ENCODE measurements at places on chromosomes 4 and X. TPM values are rescaled to one million over a fixed set of nuclear protein-coding genes. Genes with fewer than 3 reads are reported as not detected.

Gene KCND1
- 0.30 TPM for total RNA-seq

Gene FREM3
- not detected for total RNA-seq

Gene PWWP3B
- 15.5 TPM for total RNA-seq

Gene CXCL8
- 0.30 TPM for total RNA-seq

DNA sequence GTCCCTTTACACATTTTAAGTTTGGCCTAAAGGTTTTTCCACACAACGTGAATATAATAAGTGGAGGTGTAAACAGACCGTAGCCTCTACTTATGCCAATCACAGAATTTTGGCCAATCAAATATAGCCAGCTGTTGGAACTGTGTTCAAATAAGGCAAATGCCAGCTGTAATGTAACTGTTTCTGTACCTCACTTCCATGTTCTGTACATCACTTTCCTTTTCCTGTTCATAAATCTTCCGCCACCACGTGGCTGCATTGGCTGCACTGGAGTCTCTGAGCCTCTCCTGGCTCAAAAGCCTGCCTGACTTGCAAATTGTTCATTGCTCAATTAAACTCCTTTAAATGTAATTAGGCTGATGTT, 105.1 kb upstream of the SMIM31 start:
- no peaks in the 10 kb centered on the region for H3K27me3 ChIP-seq
- no peak overlapping the region for H3K4me3 ChIP-seq

DNA sequence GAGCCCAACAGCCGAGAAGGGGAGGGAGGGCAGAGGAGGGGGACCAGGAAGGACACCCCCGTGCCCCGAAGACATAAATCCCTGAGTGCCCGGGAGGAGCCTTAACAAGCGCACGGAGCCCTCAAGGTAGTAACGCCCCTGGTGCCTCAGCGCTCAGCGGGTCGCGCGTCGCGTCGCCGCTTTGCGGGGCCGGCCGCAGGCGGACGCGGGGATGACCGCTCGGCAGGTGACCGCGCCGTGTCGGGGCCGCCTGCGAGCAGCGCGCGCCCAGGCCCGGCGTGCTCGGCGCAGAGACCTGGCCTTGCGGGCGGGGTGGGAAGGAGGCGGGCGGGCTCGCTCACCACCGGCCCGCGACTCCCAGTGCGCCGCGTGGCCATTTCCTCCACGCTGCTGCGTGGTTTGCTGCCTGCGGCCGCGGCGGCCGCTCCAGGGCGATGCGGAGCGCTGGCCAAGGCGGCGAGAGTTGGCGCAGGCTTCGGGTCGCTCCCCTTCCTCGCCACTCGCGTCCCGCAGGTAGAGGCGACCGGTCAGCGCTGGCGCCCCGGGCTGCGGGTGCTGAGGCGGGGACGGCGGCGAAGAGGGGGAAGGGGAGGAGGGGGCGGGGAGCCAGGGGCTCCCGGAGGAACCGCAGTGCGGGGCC, 632 bp downstream of the CCSER1 start:
- peaks cover 24% of the 10 kb centered on the region for H3K4me1 ChIP-seq
- DNase-seq, result peak; percentile 19
- H3K27me3 ChIP-seq, result peaks cover 17% of the 10 kb centered on the region

GRCh38 chr4:40350627-40351227, 15.6 kb downstream of the CHRNA9 start:
- H3K4me3 ChIP-seq, result no peak overlapping the region
- H3K27me3 ChIP-seq, result peaks cover 10% of the 10 kb centered on the region
- no peaks in the 10 kb centered on the region for H3K36me3 ChIP-seq
- no peak overlapping the region for H3K27ac ChIP-seq
- H3K4me1 ChIP-seq, result no peaks in the 10 kb centered on the region

- H3K36me3 ChIP-seq, result no peaks in the 10 kb centered on the region
- no peak for DNase-seq
- H3K4me1 ChIP-seq, result no peaks in the 10 kb centered on the region
Measured at GRCh38 chr4:89193843-89194242, 82.5 kb downstream of the TIGD2 start.

- no peak for DNase-seq
- H3K36me3 ChIP-seq, result no peaks in the 10 kb centered on the region
- no peaks in the 10 kb centered on the region for H3K4me1 ChIP-seq
- no peak overlapping the region for H3K4me3 ChIP-seq
- no peak overlapping the region for H3K27ac ChIP-seq
Measured at GRCh38 chrX:97529536-97530200, 646.0 kb downstream of the RPA4 start.

- no peaks in the 10 kb centered on the region for H3K27me3 ChIP-seq
- no peak overlapping the region for H3K27ac ChIP-seq
- DNase-seq, result no peak
- H3K4me3 ChIP-seq, result no peak overlapping the region
Measured at GRCh38 chr4:80615099-80615498, 279.6 kb downstream of the CFAP299 start.

DNA sequence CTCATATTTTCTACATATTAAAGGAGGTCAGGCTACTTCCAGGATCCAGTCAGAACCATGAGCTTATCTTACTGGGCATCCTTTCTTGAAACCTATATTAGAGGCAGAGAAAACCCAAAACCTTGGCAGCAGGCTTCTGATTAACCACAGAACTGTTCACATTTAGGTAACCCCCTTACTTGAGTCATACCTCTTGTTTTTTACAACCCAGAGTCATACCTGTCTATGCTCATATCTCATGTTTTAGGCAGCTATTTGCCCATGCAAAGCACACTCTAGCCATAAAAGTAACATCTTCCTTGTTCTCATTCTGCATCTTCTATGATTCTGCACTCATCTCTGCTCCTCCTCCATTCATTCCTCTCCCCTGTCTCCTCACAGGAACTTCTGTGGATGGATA, 138.0 kb upstream of the SMIM31 start:
- DNase-seq, result no peak
- H3K4me3 ChIP-seq, result no peak overlapping the region
- H3K4me1 ChIP-seq, result no peaks in the 10 kb centered on the region
- H3K27ac ChIP-seq, result no peak overlapping the region
- no peaks in the 10 kb centered on the region for H3K36me3 ChIP-seq
- H3K27me3 ChIP-seq, result no peaks in the 10 kb centered on the region

DNA sequence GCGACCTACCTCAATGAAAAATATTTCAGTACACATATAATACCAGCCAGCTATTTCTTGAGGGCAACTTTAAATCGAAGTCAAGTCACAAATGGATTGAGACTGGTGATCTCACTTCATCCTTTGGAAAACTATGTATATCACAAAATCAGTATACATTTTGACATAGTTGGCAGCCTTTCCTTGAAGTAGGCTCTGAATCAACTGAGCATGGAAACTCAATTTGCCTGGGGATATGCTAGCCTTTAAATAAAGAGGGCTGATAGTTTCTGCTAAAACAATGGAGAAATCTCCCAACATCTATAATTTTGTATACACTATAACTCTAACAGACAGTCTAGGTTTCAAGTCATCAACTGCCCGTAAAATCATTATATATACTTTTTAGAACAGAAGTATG, 282.8 kb upstream of the TENM3 start:
- no peak overlapping the region for H3K27ac ChIP-seq
- no peaks in the 10 kb centered on the region for H3K36me3 ChIP-seq
- H3K27me3 ChIP-seq, result no peaks in the 10 kb centered on the region
- no peak for DNase-seq
- no peak overlapping the region for H3K4me3 ChIP-seq

DNA sequence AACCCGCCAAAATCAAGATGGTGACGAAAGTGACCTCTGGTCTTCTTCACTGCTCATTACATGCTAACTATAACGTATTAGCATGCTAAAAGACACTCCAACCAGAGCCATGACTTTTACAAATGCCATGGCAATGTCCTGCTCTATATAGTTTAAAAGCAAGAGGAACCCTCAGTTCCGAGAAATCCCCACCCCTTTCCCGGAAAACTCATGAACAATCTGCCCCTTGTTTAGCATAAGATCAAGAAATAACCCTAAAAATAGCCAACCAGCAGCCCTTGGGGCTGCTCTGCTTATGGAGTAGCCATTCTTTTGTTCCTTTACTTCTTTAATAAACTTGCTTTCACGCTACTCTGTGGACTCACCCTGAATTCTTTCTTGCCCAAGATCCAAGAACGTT, 463.5 kb upstream of the FAM241A start:
- H3K27ac ChIP-seq, result no peak overlapping the region
- no peaks in the 10 kb centered on the region for H3K27me3 ChIP-seq
- peaks cover 4% of the 10 kb centered on the region for H3K4me1 ChIP-seq
- H3K4me3 ChIP-seq, result no peak overlapping the region

- H3K27me3 ChIP-seq, result no peaks in the 10 kb centered on the region
- no peaks in the 10 kb centered on the region for H3K36me3 ChIP-seq
- H3K27ac ChIP-seq, result no peak overlapping the region
- H3K4me3 ChIP-seq, result no peak overlapping the region
- DNase-seq, result no peak
Measured at GRCh38 chr4:14264437-14264836, 636.9 kb upstream of the BOD1L1 start.

- DNase-seq, result no peak
- no peak overlapping the region for H3K27ac ChIP-seq
- no peaks in the 10 kb centered on the region for H3K36me3 ChIP-seq
- no peak overlapping the region for H3K4me3 ChIP-seq
- H3K4me1 ChIP-seq, result no peaks in the 10 kb centered on the region
- no peaks in the 10 kb centered on the region for H3K27me3 ChIP-seq
Measured at GRCh38 chr4:48930654-48931053, 24.1 kb upstream of the OCIAD2 start.

GRCh38 chrX:82127228-82128123, 925.6 kb downstream of the SH3BGRL start:
- no peaks in the 10 kb centered on the region for H3K36me3 ChIP-seq
- no peak overlapping the region for H3K27ac ChIP-seq
- no peaks in the 10 kb centered on the region for H3K4me1 ChIP-seq

GRCh38 chr4:141107927-141108326, 25.3 kb downstream of the RNF150 start:
- peaks cover 46% of the 10 kb centered on the region for H3K4me1 ChIP-seq
- DNase-seq, result no peak
- H3K27me3 ChIP-seq, result no peaks in the 10 kb centered on the region
- no peaks in the 10 kb centered on the region for H3K36me3 ChIP-seq
- peak overlapping the region; percentile 36 for H3K27ac ChIP-seq
- peak overlapping the region; percentile 22 for H3K4me3 ChIP-seq

GRCh38 chrX:134624046-134624430, 34.2 kb downstream of the PLAC1 start:
- no peaks in the 10 kb centered on the region for H3K27me3 ChIP-seq
- H3K4me1 ChIP-seq, result peaks cover 46% of the 10 kb centered on the region
- no peak overlapping the region for H3K27ac ChIP-seq
- DNase-seq, result no peak
- H3K36me3 ChIP-seq, result no peaks in the 10 kb centered on the region

- H3K27ac ChIP-seq, result no peak overlapping the region
- no peak for DNase-seq
- no peak overlapping the region for H3K4me3 ChIP-seq
- no peaks in the 10 kb centered on the region for H3K4me1 ChIP-seq
Measured at GRCh38 chr4:95250544-95251137, 298.1 kb downstream of the UNC5C start.

- peak; percentile 42 for DNase-seq
- no peaks in the 10 kb centered on the region for H3K27me3 ChIP-seq
- peak overlapping the region; percentile 61 for H3K27ac ChIP-seq
Measured at GRCh38 chr4:76523593-76523992, 88.6 kb downstream of the SHROOM3 start.

DNA sequence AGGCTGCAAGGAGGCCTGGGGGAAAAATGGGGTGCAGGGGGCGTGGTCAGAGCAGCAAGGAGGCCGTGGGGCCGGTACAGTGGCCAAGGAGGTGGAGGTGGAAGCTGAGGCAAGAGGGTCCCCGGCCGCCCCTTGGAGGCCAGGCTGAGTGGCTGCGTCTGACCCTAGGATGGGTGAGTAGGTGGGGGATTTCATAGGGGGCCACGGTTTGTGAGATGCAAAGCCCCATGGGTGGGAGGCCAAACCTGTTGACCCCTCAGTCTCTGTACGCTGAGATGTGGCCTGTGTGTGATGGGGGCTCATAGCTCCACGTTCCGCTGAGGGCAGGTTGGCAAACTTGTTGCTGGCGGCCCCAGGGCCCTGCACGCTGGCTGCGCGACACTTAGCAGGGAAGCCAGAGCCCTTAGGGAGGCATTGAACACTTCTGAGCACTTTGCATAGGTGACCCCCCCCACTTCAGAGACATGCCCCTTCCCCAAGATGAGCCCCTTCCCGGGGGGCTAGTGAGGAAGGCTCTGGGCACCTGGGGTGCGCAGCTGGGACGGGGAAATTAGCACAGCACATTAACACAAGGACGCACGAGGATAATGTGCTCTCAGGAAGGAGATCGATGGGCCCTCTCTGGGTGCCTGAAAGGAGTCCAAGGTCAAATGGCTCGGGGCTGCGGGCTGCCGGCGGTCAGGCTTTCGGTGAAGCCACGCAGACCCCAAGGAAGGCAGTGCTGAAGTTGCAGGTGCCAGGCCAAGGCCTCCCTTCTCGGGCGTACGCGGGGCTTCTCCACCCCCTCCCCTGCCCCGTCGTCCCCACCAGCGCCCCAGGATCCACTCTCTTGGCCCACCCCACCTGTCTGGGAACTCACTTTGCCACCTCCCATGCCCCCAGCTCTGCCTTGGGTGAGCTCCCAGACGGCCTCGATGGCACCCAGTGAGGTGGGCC, 107.4 kb downstream of the HMX1 start:
- DNase-seq, result peak; percentile 2
- no peak overlapping the region for H3K4me3 ChIP-seq
- H3K27ac ChIP-seq, result no peak overlapping the region
- no peaks in the 10 kb centered on the region for H3K4me1 ChIP-seq
- no peaks in the 10 kb centered on the region for H3K36me3 ChIP-seq

- H3K27me3 ChIP-seq, result no peaks in the 10 kb centered on the region
- H3K4me1 ChIP-seq, result no peaks in the 10 kb centered on the region
- H3K36me3 ChIP-seq, result no peaks in the 10 kb centered on the region
- no peak overlapping the region for H3K27ac ChIP-seq
- H3K4me3 ChIP-seq, result no peak overlapping the region
Measured at GRCh38 chr4:26299254-26299882, 21.4 kb upstream of the RBPJ start.

DNA sequence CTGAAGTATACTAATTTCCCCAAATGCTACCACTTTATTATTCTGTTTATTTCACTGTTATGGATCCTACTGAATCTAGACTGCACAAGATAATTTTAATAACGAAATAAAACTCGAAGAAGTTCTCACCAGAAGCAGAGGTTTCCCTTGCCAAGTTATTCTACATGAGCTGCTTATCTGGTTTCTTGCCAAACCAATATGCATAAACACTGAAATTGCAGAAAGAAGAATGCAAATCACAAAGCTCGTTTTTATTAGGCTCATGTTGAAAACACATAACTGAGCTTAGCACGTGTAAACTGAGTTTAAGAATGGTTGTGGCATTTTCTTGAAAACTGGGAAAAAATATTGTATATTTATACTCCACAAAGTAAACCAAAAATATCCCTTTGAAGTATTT, 35.9 kb downstream of the GRID2 start:
- H3K27me3 ChIP-seq, result no peaks in the 10 kb centered on the region
- no peak for DNase-seq
- H3K4me3 ChIP-seq, result no peak overlapping the region
- H3K4me1 ChIP-seq, result peaks cover 8% of the 10 kb centered on the region
- H3K27ac ChIP-seq, result no peak overlapping the region
- H3K36me3 ChIP-seq, result no peaks in the 10 kb centered on the region

DNA sequence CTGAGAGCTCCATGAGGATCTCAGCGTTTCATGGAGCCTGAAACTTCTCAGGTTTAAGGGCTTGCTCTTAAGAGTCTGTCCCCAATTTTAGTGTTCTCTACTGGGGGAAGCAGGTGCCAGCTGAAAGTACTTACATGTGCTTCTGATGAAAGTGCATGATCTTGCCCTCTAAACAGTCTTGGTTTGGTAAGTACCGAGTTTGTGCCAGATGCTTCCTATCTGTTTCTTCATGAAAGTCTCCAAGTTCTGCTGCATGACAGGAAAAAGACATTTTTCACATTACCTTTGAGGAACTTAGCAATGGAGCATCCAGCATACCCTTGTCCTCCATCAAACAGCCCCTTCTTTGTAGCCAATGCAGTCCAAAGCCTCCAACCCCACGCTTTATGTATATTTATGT, 42.0 kb downstream of the FRMD7 start:
- H3K4me3 ChIP-seq, result no peak overlapping the region
- no peaks in the 10 kb centered on the region for H3K4me1 ChIP-seq
- no peaks in the 10 kb centered on the region for H3K27me3 ChIP-seq

Data from left ventricle myocardium inferior (tissue), 1 donor.